Naive thymus-derived CD8-positive, alpha-beta T cell (primary cell): ENCODE measurements at places on chromosomes 7 and 10. TPM values are rescaled to one million over a fixed set of nuclear protein-coding genes. Genes with fewer than 3 reads are reported as not detected.

Gene NPTX2
- total RNA-seq = not detected

Gene DOCK1
- total RNA-seq = not detected

DNA sequence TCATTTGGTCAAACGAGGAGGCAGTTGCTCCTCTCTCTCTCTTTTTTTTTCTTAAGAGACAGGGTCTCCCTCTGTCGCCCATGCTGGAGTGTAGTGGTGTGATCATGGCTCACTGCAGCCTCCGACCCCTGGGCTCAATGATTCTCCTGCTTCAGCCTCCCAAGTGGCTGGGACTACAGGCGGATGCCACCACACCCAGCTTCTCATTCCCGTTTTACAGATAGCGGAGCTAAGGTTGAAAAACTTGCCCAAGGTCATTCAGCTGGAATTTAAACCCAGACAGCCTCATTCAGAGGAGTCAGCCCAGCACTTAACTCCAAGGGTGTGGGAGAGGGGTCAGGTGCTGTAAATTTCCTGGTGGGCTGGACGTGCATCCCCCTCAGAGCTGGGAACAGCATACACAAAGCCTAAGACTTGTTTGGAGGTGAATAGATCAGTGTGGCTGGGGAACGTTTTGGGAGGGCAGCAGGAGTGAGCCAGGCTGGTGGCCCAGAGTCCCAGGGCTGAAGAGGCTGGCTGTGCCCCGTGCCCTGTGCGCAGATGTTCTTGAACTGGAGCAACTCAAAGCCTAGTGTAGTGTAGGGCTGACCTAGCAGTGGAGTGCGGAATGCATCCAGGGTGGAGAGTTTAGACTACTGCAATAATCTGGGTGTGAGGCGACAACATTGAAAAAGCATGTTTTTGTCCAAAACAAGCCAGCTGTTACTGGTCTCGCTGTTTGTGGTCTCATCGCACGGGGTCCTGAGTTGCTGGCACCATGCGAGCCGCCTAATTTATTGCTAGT, 2.3 kb downstream of the HTRA1 start:
- H3K4me1 ChIP-seq = peaks cover 13% of the 10 kb centered on the region
- no peak for DNase-seq
- no peaks in the 10 kb centered on the region for H3K36me3 ChIP-seq
- no peak overlapping the region for H3K27ac ChIP-seq

Gene GJD4
- total RNA-seq = not detected

DNA sequence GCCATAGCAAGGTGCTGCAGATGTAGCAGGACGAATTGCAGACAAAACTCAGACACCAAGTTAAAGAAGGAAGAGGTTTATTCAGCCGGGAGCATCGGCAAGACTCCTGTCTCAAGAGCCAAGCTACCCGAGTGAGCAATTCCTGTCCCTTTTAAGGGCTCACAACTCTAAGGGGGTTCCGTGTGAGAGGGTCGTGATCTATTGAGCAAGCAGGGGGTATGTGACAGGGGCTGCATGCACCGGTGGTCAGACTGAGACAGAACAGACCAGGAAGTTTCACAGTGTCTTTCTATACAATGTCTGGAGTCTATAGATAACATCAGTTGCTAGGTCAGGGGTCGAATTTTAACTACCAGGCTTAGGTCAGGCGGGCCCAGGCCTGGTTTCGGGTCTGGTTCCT, 222.0 kb upstream of the C7orf33 start:
- H3K4me3 ChIP-seq = no peak overlapping the region
- no peak for DNase-seq
- H3K4me1 ChIP-seq = no peaks in the 10 kb centered on the region

Gene ITGA8
- not detected for total RNA-seq

DNA sequence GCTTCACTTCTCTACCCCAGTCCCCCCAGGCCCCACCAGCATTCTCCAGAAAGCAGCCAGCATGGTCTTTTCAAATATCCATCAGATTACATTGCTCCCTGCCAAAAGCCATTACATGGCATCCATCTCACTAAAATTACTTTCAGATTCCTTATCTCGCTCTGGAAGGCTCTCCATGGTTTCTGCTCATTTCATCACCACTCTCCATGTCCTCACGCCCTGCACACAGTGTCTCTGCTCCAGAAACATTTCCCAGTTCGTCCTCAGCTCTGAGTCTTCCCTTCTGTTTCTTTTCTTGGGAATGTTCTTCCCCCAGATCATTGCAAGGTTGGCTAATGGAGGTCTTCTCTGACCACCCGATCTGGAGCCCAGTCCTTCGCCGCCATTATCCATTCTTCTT, 499.1 kb downstream of the KCNMA1 start:
- H3K27ac ChIP-seq = no peak overlapping the region
- DNase-seq = no peak
- no peaks in the 10 kb centered on the region for H3K4me1 ChIP-seq
- peaks cover 3% of the 10 kb centered on the region for H3K27me3 ChIP-seq
- no peak overlapping the region for H3K4me3 ChIP-seq

Gene KCP
- 0.29 TPM for total RNA-seq

Gene AKR1C8
- 1.1 TPM for total RNA-seq
